Stimulated activated naive CD4-positive, alpha-beta T cell (primary cell): ENCODE measurements at places on chromosomes 12 and 14.

DNA sequence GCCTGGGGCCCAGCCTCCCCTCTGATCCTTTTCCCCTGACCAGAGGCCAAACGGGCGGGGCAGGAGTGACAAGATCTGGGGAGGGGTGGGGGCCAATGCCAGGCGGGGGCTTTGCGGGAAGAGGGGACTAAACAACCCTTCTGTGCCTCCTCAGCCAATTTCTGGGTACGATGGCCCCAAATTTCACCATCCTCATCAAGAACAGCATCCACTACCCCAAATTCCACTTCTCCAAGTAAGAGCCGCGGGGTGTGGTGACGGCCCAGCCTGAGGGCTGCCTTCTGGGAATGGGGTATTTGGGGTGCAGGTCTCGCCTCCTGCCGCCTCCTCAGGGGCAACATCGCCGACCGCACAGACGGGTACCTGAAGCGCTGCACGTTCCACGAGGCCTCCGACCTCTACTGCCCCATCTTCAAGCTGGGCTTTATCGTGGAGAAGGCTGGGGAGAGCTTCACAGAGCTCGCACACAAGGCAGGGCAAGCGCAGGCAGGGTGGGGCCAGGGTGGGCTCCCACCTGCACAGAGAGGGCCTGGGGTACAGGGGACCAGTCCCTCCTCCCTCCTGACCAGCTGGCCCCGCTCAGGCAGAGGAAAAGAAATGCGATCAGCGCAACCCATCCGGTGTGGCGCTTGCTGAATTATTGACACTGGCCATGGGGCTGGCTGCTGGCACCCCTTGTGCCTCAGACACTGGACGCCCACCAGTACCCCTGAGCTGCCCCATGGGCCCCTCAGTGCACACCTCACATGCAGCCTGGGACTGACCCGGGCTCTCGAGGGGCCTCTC is 1.7 kb downstream of the P2RX2 start:
- DNase-seq = no peak

DNA sequence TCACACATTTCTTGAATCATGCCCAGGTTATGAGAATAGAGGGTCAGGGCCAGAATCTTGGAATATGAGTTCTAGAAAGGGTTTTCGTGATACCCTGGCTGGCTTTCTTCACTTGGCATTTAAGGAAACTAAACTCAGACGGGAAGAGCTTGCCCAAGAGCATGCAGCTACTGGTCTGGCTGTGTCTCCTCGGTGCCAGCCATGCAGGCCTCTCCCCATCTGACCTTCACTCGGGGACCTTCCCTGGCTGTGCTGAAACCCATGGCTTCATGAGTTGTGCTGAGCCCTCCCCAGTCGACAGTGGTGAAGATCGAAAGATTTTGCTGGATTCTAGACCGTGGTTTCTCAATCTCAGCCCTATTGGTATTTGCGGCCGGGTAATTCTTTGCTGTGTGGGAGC is 38.0 kb downstream of the FOXN3 start:
- DNase-seq = no peak

DNA sequence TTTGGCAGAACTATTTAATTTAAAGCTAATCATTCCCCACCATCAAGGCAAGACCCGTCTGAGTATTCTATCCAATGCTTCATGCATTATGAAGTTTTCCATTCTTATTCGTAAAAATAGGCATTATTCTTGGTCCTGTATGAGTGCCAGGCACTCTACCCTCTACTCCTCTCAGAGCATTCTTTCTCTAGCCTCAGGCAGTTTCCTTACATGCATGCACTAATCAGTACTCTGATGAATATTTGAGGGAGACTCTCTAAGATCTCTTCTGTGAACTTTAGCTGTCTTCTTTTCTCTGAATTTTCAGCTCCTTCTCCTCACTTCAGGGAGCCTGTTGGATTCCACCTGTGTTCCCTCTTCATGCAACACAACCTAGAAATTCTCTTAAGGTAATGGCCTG is 334.7 kb downstream of the RAD51B start:
- no peak for DNase-seq

DNA sequence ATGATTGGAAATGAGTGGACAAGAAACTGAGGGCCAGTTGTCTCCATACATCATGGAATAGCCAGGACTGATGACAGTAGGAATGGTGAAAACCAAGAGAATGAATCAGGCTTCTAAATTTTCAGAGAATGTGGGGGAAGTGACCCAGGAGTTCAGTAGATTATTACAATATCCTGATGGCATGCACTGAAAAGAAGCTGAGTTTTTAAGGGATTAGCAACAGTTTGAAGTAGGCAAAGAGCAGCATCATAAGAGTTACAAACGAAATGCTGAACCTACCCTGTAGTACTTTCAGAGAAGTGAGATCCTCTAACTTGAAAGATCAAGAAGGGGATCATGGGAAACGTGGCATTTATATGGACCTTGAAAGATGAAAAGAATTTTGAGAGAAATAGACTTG is 13.2 kb downstream of the SLC2A14 start:
- no peak for DNase-seq

DNA sequence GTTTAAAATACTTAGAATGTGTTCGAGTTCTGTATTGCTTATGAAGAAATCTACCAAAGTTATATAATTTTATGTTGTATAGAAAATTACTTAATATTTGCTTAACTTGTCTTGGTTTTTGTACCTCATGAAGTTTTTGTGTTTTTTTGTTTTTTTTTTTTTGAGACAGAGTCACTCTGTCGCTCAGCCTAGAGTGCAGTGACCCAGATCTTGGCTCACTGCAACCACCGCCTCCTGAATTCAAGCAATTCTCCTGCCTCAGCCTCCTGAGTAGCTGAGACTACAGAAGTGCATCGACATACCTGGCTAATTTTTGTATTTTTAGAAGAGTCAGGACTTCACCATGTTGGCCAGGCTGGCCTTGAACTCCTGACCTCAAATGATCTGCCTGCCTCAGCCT is 69.9 kb downstream of the MON2 start:
- no peak for DNase-seq
